ENCODE measurements at places on chromosomes 7 and 10.

GRCh38 chr7:154423231-154423630 is 371.0 kb downstream of the DPP6 start:
- no peak for DNase-seq

DNA sequence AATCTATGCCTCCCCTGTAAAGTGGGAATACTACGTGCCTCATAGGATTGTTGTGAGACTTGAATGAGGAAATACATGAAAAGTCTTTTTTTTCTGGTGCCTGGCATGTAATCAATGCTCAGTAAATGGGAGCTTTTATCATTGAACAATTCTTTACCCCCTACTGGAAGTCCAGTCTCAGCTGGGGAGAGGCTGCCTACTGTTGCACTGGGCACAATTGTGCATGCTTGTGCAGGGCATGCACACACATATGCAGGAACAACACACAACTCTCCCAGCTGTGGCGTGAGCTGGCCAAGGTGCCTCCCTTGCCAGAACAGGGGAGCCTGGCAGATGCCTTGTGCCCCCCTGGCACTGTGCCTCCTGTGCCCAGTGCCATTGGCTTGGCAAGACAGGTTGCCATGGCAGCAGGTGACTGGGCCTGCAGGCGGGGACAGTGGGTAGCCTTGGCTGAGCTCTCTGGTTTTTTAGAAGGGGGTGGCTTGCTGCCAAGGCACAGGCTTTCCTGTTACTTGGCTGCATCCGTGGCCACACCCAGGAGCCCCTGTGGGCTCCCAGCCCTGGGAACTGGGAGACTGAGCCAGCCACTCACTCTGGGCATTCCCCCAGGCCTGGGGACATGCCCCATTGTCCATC is 16.1 kb upstream of the PALD1 start:
- DNase-seq = no peak

DNA sequence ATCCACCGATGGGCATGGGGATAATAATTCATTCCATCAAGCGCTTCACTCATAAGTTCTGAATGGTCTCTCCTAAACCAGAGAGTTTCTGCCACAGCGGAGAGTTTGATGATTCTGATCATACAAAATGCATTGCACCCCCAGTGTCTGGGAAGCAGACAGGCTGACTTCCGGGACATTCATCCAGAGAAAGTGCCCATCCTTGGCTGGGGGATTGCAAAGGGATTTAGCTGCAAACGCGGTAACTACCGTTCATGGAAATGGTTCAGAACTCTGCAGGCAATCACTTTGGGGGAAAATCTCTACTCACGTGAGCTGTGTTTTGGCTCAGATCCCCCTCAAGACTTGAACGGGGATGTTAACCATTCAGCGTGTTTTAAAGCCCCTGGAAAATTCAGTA is 33.4 kb upstream of the CALN1 start:
- no peak for DNase-seq

- DNase-seq = no peak
Measured at GRCh38 chr7:150734254-150734653, 3.0 kb upstream of the GIMAP5 start.

GRCh38 chr10:97020452-97021400 is 165.0 kb downstream of the SLIT1 start:
- DNase-seq = no peak

DNA sequence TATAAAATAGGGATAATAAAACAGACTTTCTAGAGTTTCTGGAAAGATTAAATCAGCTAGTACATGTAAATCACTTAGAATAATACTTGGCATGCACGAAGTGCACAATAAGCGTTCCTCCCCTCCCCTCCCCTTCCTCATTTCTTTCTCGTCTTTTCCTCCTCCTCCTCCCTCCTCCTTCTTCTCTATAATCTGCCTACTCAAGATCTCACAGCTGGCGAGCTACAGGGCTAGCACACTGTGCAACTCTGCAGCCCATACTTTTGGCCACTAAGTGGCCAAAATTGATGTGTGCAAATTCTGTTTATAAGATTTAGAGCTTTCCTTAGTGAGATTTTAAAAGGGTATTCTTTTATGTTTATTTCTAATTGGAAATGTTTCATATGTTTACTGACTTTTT is 565.3 kb downstream of the PHTF2 start:
- DNase-seq = peak; percentile 61

GRCh38 chr10:10271639-10272192 is 746.0 kb upstream of the CELF2 start:
- no peak for DNase-seq

- DNase-seq = no peak
Measured at GRCh38 chr7:103996639-103997038, 7.2 kb upstream of the RELN start.

GRCh38 chr7:106895246-106895864 is 30.3 kb downstream of the PIK3CG start:
- no peak for DNase-seq

Measured in HAP-1 (cell line).